NCI-H1417 treated with DMSO at 0.1 percent for 48 hours (cell line): ENCODE measurements at places on chromosomes 2 and 18.

- no peak for DNase-seq
Measured at GRCh38 chr18:7303316-7304060, 72.6 kb downstream of the LRRC30 start.

DNA sequence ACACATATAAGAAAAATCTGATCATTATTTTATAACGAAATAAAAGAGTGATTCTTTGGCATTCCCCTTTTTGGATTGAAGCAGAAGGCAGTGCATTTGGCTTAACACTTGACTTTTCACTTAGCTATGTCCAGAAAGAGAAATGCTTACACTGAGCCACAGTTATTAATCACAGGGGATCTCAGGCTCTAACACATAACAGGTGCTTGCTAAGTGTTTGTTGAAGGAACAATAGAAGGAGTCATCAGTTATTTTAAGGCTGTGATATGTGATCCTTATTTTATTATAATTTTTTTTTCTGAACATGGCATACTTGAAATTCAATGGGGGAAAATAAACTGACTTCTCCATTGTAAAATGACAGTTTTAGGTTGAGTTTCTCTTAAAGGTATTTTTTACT lies 209.5 kb downstream of the UBE2E3 start:
- no peak for DNase-seq

GRCh38 chr2:7809640-7810039 lies 872.2 kb upstream of the ID2 start:
- DNase-seq, result no peak

DNA sequence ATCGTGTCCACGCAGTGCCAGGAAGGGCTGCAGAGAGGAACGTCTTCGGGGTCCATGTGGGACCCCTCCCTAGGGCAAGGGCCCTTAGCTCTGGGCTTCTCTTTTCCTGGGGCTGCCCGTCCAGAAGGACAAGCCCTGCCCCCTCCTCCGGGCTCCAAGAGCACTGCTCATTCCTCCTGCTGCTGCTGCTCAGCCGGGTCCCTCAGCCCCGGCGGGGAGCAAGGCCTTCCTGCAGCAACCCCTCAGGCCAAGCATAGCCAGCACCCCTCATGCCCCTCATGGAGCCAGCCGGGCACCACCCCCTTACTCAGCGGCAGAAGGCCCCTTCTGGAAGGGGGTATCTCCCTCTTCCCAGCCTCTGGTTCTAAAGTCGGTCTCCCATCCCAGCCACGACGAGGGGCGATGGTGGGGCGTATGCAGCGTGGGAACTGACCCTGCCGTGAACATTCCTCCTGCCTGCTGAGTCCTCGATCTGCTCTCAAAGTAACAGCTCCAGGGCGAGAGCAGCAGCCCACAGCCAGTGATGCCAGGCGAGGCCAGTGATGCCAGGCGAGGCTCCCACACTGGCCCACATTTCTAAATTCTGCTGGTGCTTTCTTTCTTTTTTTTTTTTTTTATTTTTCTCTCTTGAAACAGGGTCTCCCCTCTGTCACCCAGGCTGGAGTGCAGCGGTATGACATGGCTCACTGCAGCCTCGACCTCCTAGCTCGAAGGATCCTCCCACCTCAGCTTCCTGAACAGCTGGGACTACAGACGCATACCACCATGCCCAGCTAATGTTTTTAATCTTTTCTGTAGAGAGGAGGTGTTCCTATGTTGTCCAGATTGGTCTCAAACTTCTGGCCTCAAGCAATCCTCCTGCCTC lies 99.7 kb downstream of the HDAC4 start:
- DNase-seq, result no peak

DNA sequence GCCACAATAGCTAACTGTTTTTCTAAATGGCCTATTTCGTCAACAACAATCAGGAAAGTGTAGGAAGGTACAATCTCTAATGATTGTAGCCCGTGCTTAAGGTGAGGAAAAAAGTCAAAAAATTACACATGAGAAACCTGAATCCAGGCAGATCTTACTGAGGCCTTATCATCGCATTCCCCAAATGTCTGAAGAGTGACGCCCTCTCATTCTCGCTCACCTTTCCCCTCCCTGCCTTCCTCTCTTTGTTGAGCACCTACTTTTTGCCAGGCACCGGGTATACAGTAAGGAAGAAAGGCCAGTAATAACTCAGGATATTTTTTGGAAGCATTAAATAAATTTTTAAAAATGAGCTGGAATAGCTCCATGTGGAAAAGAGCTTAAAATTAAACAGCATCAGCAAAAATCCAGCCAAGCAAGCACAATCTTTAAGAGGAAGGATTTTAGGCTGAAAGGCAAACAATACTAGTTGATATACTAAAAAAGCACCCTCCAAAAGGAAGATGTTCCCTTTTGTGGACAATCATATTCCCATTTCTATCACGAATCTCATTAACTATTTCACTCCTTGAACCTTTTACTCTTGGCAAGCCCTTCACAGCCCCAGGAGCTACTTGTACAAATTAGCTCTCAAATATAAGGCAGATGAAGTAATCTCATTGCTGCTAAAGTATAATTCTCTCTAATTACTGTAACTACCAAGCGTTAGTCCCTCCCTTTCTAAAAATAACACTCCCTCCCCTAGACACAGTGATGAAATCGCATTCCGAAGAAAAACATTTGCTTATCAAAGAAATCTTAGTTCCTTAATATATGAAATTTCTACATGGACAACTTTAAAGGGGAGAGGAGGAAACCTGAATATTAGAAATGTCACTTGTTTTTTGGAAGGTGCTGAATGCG lies 40.0 kb downstream of the STAT1 start:
- DNase-seq, result no peak

GRCh38 chr2:122238006-122238559 lies 482.6 kb downstream of the TSN start:
- no peak for DNase-seq

- DNase-seq, result no peak
Measured at GRCh38 chr2:122535960-122536505, 780.6 kb downstream of the TSN start.

- no peak for DNase-seq
Measured at GRCh38 chr18:28236487-28236886, 59.6 kb upstream of the CDH2 start.

DNA sequence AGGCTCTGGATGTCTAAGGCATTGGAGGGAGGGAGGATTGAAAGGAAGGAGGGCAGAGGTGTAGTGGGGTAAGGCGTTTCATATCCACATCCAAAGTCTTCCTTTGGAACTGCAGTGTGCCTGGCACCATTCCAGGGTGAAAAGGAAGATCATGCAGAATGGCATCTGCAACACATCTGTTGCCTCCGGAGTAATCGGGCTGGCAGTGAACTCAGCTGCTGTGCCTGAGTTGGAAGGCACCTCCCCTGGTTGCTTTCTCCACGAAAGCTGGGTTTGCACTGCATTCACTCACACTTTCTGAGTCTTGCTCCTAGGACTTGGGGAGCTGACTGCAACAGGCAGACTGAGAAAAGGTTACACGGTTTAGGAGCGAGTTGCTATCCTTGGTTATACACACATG lies 30.3 kb upstream of the SEC11C start:
- DNase-seq, result no peak

GRCh38 chr2:58569475-58570185 lies 328.5 kb upstream of the FANCL start:
- DNase-seq, result no peak
